ENCODE measurements at places on chromosomes 3 and 15. TPM values are rescaled to one million over a fixed set of nuclear protein-coding genes. Genes with fewer than 3 reads are reported as not detected.

The FAM107A gene
- polyA plus RNA-seq, result 5.7 TPM

The GOLGA6B gene
- polyA plus RNA-seq, result not detected

The CILP gene
- 0.41 TPM for polyA plus RNA-seq

The CNTN6 gene
- polyA plus RNA-seq, result not detected

The CSTA gene
- 41.9 TPM for polyA plus RNA-seq

The MST1R gene
- 2.8 TPM for polyA plus RNA-seq

The TGFBR2 gene
- polyA plus RNA-seq, result 18.2 TPM

The CELSR3 gene
- polyA plus RNA-seq, result 0.89 TPM

The CP gene
- polyA plus RNA-seq, result 40.4 TPM

The ERICH6 gene
- not detected for polyA plus RNA-seq

GRCh38 chr15:56883088-56883487 is 35.4 kb upstream of the TCF12 start:
- DNase-seq, result no peak
- H3K36me3 ChIP-seq, result no peaks in the 10 kb centered on the region
- no peak overlapping the region for H3K27ac ChIP-seq
- no peak overlapping the region for H3K4me3 ChIP-seq
- H3K27me3 ChIP-seq, result no peaks in the 10 kb centered on the region
- peaks cover 24% of the 10 kb centered on the region for H3K4me1 ChIP-seq

GRCh38 chr3:5188419-5189221 is 1.1 kb downstream of the EDEM1 start:
- H3K4me1 ChIP-seq, result peaks cover 83% of the 10 kb centered on the region
- H3K27me3 ChIP-seq, result no peaks in the 10 kb centered on the region
- no peaks in the 10 kb centered on the region for H3K36me3 ChIP-seq
- DNase-seq, result peak; percentile 81
- peak overlapping the region; percentile 99 for H3K27ac ChIP-seq

DNA sequence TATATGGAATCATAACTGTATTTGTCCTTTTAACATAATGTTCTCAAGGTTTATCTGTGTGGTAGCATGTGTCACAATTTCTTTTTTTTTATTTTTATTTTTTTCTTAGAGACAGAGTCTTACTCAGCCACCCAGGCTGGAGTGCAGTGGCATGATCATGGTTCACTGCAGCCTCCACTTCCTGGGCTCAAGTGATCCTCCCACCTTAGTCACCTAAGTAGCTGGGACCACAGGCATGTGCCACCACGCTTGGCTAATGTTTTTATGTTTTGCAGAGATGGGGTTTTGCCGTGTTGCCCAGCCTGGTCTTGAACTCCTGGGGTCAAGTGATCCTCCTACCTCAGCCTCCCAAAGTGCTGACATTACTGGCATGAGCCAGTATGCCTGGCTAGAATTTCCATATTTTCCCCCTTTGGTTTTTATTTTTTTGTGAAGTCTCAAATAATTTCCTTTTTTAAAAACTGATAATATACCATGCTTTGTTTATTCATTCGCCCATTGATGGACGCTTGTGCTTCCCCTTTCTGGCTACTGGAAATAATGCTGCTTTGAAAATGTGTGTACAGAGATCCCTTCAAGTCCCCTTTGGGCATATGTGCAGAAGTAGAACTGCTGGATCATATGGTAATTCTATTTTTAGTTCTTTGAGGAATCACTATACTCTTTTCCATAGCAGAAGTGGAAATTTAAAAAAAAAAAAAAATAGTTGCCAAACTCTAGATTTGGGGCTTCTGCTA is 28.4 kb downstream of the TMEM40 start:
- no peaks in the 10 kb centered on the region for H3K27me3 ChIP-seq
- H3K4me1 ChIP-seq, result peaks cover 7% of the 10 kb centered on the region
- no peak overlapping the region for H3K4me3 ChIP-seq
- no peaks in the 10 kb centered on the region for H3K36me3 ChIP-seq

DNA sequence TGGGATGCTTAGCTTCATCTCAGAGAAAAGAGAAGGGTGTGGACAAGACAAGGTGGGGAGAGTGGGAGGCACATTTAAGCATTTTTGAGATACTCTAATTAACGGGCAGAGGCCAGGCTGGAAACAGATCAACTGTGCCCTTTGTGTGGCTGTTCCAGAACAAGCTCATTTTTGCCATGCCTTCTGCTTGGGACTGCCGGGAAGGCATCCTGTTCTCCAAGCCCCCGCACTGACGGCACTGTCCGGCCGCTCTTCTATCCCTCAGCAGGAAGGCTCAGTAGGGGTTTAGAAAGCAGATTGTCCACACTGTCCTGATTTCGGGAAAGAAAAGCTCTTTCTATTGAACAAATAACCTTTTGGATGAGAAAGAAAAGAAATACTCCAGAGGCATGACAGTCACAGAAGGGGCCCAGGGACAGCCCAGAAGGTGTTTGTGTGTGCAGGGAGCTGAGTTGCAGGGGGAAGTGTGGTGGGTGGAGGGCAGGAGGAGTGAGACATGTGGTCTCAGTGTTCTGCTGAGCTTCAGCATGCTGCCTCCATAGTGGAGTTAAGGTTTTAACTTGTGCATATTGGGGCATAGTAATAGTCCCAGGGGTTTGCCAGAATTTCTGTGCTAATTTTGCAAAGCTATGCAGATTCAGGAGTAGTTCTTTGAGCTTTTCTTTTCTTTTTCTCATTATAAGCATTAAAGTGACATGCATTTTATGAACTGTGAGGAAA is 27.3 kb downstream of the SV2B start:
- H3K4me1 ChIP-seq, result no peaks in the 10 kb centered on the region
- no peak for DNase-seq
- H3K27ac ChIP-seq, result no peak overlapping the region
- no peak overlapping the region for H3K4me3 ChIP-seq

GRCh38 chr3:115659253-115660220 is 36.2 kb downstream of the GAP43 start:
- peak overlapping the region; percentile 56 for H3K4me3 ChIP-seq
- no peaks in the 10 kb centered on the region for H3K36me3 ChIP-seq
- no peaks in the 10 kb centered on the region for H3K27me3 ChIP-seq
- H3K4me1 ChIP-seq, result peaks cover 18% of the 10 kb centered on the region
- DNase-seq, result no peak
- H3K27ac ChIP-seq, result peak overlapping the region; percentile 87

GRCh38 chr15:87871731-87872320 is 384.7 kb downstream of the NTRK3 start:
- H3K36me3 ChIP-seq, result no peaks in the 10 kb centered on the region
- H3K4me3 ChIP-seq, result no peak overlapping the region
- H3K27me3 ChIP-seq, result no peaks in the 10 kb centered on the region
- DNase-seq, result no peak
- H3K27ac ChIP-seq, result no peak overlapping the region

DNA sequence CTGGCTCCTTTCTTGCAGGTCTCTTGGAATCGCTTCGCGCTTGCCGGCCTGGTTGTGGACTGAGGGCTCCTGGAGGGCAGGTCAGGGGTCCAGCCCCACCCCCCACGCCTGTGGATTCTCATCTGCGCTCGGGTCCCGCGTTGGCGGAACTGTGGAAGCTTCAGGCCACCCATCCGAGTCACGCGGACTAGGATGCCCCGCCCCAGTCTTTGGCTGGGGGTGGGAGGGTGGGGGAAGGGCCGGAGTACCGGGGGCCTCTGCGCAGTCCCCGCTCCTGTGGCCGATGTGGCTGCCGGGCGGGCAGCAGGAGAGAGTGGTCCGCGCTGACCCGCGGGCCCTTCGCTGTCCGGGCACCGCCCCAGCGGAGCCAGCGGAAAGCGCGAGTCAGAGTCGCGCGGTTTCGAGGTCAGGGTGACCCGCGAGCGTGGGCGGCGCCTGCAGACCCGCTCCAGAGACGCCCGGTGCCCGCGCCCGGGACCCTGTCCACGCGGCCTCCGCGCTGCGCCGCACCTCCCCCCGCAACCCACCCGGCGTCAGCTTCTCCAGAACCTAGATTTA is 114.2 kb downstream of the KLF13 start:
- H3K27me3 ChIP-seq, result no peaks in the 10 kb centered on the region
- DNase-seq, result peak; percentile 91
- peak overlapping the region; percentile 45 for H3K4me3 ChIP-seq
- H3K27ac ChIP-seq, result peak overlapping the region; percentile 90
- peaks cover 30% of the 10 kb centered on the region for H3K4me1 ChIP-seq

DNA sequence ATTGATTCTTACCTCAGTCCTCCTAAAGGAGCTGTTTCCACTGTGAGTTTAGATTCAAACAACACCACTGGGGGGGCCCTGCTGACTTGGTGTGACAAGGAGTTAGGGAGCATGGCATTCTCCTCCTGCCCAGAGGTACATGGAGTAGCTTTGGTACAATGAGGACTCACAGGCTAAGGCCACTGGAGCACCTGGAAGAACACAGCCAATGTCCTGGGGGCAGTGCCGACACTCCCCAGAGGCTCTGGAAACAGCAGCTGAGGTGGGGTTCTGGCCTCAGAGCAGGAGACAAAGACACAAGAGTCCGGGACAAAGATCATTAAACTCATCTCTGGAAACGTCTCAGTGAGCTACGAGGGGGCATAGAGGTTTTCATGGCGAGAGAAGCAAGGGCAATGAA is 69.7 kb upstream of the POMGNT2 start:
- H3K27me3 ChIP-seq, result no peaks in the 10 kb centered on the region
- H3K27ac ChIP-seq, result no peak overlapping the region
- no peak for DNase-seq
- H3K4me1 ChIP-seq, result peaks cover 32% of the 10 kb centered on the region
- H3K4me3 ChIP-seq, result no peak overlapping the region

DNA sequence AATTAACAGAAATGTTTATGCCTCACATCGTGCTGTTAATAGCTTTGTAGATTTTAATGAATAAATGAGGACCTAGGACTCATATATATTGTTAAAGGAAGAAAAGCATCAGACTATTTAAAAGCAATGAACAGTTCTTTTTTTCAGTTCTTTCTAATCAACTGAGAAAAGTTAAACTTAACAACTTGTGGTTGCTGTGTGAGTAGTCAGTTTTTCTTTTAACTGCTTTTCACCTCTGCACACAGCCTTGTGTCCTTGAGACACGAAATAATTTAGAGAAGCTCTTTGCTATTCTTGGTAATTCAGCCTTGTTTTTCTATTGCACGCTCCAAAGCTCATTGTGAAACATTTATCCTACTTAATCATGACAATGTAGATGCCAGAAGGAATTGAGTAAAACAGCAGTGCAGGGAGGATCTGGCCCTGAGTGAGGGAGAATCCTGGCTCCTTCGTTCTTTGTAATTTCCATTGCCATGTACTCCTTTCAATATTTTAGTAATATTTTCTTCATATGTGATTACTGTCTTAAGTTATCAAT is 499.0 kb downstream of the PYDC2 start:
- no peak overlapping the region for H3K4me3 ChIP-seq
- H3K27ac ChIP-seq, result no peak overlapping the region
- H3K36me3 ChIP-seq, result no peaks in the 10 kb centered on the region
- H3K4me1 ChIP-seq, result no peaks in the 10 kb centered on the region
- no peak for DNase-seq

DNA sequence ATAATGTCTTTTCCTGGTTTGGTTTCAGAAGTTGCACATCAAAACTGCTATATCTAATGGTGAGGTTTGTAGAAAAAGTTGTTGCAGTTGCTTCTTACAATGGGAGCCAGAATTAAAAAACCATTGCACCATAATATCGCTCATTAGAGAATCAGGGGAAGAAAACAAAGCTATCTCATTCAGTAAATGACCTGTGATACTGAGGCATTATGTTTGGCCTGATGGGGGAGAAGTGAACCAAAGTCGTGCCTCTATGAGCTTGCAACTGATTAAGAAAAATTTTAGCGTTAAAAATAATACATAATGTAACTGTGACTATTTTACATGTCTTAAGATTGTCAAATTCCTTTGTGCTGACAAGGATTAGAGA is 60.2 kb upstream of the ARHGEF26 start:
- no peak overlapping the region for H3K27ac ChIP-seq
- DNase-seq, result no peak
- no peaks in the 10 kb centered on the region for H3K4me1 ChIP-seq

DNA sequence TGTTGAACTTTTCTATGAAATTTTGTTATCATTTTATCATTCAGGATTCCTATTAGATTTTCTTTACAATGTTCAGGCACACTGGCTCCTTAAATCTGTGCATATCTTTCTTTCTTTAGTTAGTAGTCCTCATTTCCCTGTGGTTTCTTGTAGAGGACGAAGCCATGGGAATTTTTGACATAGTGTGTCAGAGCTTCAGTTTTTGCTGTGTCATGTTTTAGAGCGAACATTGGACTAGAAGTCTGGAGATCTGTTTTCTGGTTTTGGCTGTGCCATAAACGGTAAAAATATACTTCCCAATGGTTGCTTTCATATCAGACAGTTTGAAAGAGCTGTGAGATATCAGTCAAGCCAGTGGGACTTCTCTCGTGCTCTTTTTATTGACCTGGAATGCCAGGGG is 105.2 kb downstream of the CHCHD4 start:
- no peaks in the 10 kb centered on the region for H3K4me1 ChIP-seq
- no peak overlapping the region for H3K27ac ChIP-seq
- H3K4me3 ChIP-seq, result no peak overlapping the region
- H3K36me3 ChIP-seq, result no peaks in the 10 kb centered on the region

DNA sequence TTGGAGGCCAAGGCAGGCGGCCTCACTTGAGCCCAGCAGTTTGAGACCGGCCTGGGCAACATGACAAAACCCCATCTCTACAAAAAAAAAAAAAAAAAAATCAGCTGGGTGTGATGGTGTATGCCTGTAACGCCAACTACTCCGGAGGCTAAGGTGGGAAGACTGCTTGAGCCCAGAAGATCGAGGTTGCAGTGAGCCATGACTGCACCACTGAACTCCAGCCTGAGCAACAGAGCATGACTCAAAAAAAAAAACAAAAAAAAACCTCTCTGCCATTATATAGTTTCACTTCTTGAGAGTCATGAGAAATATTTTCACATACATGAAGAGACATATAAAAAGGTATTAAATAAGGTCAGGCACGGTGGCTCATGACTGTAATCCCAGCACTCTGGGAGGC is 45.9 kb upstream of the CP start:
- no peak overlapping the region for H3K27ac ChIP-seq
- H3K36me3 ChIP-seq, result no peaks in the 10 kb centered on the region
- no peaks in the 10 kb centered on the region for H3K27me3 ChIP-seq
- no peak overlapping the region for H3K4me3 ChIP-seq
- no peak for DNase-seq
- peaks cover 4% of the 10 kb centered on the region for H3K4me1 ChIP-seq

DNA sequence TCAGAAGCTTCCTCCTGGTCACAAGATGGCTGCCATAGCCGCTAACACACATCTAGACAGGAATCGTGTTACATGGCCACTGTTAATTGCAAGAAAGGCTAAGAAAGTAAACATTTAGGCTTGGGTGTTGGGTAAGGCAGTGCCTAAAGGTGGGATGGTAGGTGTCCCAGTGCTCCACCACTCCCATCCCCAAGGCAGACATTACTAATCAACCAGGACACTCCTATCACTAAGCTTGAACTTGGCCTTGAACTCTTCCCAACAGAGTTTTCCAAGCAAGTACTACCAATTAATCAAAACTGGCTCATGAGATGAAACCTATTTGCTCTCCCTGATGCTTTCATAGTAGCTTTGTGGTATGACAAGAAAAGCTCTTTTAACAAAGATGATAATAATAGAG is 37.9 kb upstream of the C3orf80 start:
- no peak overlapping the region for H3K27ac ChIP-seq
- H3K4me3 ChIP-seq, result no peak overlapping the region
- H3K36me3 ChIP-seq, result no peaks in the 10 kb centered on the region
- H3K4me1 ChIP-seq, result no peaks in the 10 kb centered on the region
- no peaks in the 10 kb centered on the region for H3K27me3 ChIP-seq
- no peak for DNase-seq

Measured in spleen (tissue), 13 donors.